ENCODE measurements at places on chromosomes 5 and 9.

DNA sequence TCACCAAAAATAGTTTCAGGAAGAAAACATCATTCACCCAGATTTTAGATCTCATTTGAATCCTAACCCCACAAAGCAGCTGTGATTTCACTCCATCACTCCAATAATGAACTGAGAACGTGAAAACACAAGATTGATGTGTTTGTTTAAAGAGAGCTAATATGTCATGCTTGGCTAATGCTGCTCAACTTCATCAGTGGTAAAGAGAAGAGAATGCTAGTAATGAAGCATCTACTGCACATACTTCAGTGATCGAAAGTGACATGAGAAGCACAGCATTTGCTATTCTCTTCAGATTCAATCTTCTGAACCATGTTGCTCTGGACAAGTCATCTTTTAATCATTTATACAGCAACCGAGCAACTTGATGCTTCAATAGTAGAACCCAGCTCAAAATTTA is 874.7 kb downstream of the EFNA5 start:
- no peak for DNase-seq

DNA sequence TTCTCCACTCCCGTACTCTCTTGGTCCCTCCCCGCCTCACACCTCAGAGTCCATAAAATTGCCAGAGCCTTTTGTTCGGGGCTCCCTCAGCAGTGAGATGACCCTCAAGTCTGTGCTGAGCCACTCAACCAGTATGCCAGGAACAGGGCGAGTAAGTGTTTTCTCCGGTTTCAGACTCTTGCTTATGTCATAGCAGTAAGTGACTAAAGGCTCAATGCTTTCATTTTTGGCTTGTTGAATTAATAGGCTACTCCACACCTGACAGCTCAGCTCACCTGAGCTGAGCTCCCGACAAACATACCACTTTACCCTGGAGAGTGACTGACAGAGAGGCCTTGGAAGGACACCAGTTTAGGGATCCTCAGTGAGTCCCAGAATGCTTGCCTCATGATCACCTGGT is 30.5 kb downstream of the PCSK1 start:
- no peak for DNase-seq

GRCh38 chr9:5633243-5633642 is 4.3 kb downstream of the RIC1 start:
- no peak for DNase-seq

GRCh38 chr9:108536836-108537601 is 318.8 kb downstream of the ACTL7B start:
- DNase-seq: no peak

GRCh38 chr5:107284822-107285525 is 385.8 kb downstream of the EFNA5 start:
- DNase-seq: no peak
